ENCODE measurements at places on chromosomes 3 and 15. TPM values are rescaled to one million over a fixed set of nuclear protein-coding genes. Genes with fewer than 3 reads are reported as not detected.

SRPRB gene
- 51.8 TPM for total RNA-seq

GRCh38 chr3:100591411-100591810, 18.0 kb upstream of the ADGRG7 start:
- no peak for DNase-seq

DNA sequence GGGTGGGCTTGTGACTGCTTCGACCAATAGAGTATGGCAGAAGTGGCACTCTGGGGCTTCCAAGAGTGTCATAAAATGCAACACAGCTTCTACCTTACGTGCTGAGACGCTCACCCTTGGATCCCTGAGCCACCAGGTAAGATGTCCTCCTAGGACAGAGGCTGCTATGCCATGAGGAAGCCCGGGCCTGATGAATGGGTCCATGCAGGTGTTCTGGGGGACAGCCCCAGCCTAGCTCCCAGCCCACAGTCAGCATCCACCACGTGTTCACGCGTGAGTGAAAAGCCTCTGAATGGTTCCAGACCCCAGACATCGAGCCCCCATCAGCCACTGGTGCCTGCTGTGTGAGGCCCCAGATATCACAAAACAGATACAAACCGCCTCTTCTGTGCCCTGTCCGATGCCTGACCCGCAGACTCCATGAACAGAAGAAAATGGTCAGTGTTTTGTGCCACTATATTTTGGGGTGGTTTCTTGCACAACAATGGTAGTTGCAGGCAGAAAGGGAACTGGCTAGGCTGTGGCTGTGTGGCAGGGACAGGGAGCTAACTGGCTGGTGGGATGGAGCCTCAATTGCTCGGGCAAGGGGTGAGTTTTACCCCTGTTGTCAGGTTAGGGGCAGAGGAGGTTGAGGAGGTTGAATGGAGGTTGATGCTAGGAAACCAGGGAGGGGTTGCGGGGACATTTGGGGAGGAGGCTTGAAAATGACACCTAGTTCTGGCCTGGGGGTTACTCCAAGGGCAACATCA, 92.2 kb downstream of the LINGO1 start:
- no peak for DNase-seq

GRCh38 chr15:88243895-88244787, 12.4 kb downstream of the NTRK3 start:
- peak; percentile 25 for DNase-seq

- DNase-seq, result no peak
These were observed 204.1 kb downstream of the ARRDC4 start for GRCh38 chr15:98164571-98164970.

- DNase-seq, result no peak
These were observed 187.3 kb downstream of the UBE2E2 start for GRCh38 chr3:23390446-23390845.

ADCY5 gene
- 0.20 TPM for total RNA-seq

- peak; percentile 18 for DNase-seq
These were observed 53.8 kb downstream of the SST start for GRCh38 chr3:187616307-187616972.

- no peak for DNase-seq
These were observed 17.0 kb downstream of the PEAK1 start for GRCh38 chr15:77402740-77403379.

ADAMTS9 gene
- 7.6 TPM for total RNA-seq

DNA sequence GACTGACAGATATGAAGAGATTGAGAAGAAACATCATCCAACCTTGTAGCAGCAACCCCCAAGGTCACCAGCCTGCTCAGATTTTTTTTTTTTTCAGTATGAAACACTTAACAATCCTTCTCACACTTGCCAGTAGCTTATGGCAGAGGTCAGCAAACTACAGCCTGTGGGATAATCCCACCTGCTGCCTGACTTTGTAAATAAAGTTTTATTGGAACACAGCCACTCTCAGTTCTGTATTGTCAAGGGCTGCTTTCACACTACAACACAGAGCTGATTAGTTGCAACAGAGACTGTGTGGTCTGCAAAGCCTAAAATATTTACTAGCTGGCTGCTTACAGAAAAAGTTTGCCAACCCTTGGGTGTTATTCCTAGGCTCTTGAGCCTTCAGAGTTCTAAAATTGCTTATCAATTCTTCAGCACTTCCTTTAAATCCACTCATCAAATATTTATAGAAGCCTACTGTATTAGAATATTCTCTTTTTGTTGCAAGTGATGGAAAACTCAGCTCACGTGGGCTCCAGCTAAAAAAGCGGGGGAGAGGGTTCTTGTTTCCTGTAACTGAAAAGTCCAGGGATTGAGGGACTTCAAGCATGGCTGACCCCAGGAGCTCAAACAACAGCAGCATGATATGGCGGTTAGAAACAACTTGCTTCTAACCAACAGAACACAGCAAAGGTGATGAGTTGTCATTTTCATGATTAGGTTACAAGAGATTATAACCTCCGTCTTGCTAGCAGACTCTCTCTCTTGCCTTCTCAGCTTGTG, 246.1 kb downstream of the SHQ1 start:
- no peak for DNase-seq

DNA sequence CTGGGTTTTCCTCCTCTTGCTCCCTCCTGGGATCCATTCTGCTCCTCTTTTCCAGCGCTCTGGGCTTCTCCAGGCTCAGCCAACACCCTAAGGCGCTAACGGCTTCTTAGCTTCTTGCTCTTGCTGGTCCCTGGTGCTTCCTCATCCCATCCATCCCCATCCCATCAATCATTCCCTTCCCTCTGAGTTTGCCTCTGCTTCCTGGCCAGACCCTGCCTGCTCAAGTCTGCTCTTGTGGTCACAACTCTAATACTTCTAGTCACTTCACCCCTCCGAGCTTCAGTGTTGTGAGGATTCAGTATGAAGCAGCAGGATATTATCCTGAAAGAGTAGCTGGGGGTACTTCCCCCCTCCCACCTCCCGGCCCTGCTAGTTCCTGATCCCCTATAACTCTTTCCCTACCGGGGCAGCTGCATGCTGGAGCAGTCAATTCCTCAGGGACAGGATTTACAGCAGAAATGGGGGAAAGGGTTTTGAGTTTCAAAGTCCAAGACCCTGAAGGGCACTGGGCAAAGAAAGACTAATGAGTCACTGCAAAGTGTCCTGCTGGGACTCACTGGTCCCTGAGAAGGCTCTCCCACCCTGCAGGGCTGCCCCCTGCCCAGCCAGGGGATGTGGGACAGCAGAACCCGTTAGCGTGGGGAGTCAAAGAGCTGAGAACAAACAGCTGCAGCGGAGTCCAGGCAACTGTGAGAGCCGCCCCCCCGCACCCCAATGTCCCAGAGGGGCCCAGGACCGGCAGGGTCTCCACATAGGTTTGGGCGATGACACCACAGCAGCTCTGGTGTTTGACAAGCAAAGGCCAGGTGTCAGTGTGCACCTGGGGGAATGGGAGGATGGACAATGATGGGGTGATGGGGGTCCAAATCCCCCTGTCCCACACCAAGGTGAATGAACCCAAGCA, 2.3 kb upstream of the SYNM start:
- no peak for DNase-seq

GPR171 gene
- total RNA-seq, result not detected

- DNase-seq, result no peak
These were observed 9.0 kb downstream of the ISL2 start for GRCh38 chr15:76345583-76345879.

- DNase-seq, result no peak
These were observed 124.8 kb downstream of the CHDH start for GRCh38 chr3:53721187-53722119.

DNA sequence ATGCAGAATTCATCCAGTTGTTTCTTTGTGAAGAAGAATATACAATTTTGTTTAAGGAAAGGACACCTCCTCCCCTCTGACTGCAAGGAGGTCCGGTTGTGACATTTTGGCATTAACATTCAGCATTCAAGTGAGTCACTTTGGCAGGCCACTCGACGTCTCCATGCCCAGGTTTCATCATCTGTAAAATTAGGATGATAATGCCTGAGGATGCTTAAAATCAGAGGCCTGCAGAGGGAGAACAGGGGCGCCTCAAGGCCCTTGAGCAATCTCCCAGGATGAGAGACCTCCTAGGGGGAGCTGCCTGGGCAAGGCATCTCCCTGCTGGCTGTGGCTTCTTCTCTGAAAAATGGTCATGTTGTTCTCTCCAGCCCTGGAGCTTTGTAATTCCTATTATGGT, 236.0 kb downstream of the CACNA2D3 start:
- peak; percentile 71 for DNase-seq

DNA sequence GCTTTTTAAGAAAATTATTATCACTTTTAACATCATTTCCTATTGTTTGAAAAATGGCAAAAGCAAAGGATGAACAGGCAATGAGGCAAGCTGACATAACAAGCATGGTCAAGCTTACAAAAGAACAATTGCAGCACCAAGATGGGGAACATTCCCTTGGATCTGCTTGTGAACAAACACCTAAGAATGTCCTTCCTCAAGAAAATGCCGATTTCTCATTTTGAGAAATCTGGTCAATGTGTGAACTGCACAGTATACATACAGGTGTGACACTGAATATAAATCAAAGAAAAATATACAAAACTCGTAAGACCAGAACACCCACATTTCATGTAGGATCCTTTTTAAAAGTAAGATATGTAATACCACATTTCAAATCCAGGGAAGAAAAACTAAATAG, 58.9 kb downstream of the LRRFIP2 start:
- DNase-seq, result no peak

RASL12 gene
- total RNA-seq, result 0.07 TPM

- DNase-seq, result no peak
These were observed 25.9 kb downstream of the TLE3 start for GRCh38 chr15:70071799-70072198.

DNA sequence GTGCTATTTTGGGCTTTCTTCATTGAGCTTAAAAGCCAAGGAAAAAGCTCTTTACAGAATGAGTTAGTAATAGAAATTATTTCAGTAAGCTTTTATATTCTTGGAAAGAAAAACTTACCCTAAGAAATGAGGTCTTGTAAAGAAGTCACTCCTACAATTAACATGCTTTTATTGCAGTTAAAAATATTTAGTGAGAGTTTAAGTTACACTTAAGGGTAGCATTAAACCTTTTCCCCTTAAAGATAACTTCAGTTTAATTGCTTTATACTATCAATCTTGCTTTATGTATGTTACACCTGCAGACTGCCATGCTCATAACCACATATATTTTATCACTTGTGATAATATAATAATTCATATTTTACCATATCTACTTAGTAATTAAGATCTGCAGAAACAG, 426.2 kb downstream of the PLCL2 start:
- no peak for DNase-seq

BCHE gene
- 39.0 TPM for total RNA-seq

- no peak for DNase-seq
These were observed 1.4 kb downstream of the DLG1 start for GRCh38 chr3:197297002-197297401.

DNA sequence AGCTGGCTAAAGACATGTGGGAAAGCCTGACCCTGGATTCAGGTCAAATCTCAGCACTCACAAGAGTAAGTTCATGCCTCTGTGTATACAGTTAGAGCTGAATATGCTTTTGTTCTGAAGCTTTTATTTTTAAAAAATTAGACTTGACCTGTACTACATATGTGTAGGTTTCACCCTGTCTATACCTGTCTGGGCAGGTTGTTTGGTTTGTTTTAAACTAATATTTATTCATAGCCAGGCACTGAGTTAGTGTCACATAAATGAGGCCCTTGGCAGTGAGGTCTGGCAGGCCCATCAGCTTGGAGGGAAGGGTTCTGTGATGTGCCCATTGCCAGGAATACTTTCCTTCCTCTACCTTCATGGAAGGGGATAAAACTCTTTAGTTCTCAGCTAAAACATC, 1.9 kb downstream of the DNAJA4 start:
- no peak for DNase-seq

DNA sequence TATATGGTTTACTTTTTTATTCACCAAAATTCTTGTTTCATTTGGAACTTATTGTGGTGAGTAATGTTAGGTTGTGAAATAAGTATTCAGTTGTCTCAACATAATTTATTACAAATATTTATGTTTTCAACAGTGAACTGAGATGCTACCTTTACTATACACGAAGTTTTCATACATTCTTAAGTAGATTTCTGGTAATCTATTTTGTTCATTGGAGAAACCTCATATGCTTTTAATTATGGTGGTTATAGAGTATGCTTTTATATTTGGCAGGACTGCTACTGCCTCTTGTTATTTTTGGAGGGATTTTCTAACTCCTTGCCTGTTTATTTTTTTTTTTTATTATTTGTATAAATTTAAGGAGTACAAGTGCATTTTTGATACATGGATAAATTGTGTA, 253.1 kb downstream of the NLGN1 start:
- no peak for DNase-seq

DNA sequence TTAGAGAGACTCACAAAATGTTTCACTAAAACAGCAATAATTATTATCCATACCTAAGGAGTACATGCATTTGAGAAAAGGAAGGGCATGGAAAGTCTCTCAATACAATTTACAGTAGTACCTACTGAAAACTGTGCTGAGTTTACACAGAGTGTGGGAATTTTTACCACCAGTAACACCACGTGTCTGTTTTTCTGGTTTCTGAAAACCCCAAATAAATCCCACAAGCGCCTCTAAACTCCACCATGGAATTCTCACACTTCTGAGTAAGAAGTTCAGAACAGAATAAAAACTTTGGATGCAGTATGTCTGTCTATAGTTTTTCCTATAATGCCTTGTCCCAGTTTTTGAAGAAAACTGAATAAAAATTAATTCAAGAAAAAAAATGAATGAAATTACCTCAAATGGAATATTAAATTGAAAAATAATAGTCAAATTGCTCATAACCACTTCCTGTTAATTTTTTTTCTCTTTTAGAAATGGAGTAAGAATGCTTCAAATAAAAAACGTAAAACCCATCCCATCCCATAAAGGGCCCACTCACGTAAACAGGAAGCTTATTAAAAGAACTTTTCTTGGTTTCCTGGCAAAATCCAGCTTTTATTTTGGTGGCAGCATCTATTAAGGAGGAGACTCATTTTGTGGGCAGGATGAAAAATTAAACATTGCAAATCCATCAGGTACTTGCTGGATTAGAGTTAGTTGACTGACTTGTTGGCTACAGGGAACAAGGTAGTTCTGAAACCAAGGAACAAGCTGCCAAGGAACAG, 378.1 kb downstream of the TIGIT start:
- no peak for DNase-seq

GRCh38 chr3:133662278-133662651, 524 bp upstream of the TOPBP1 start:
- DNase-seq, result no peak

GRCh38 chr15:60043744-60044435, 39.8 kb downstream of the FOXB1 start:
- DNase-seq, result no peak

C3orf20 gene
- total RNA-seq, result not detected

GRCh38 chr3:38878646-38879045, 62.6 kb upstream of the SCN10A start:
- no peak for DNase-seq

GRCh38 chr3:123449102-123449996, 459 bp upstream of the ADCY5 start:
- no peak for DNase-seq

- no peak for DNase-seq
These were observed 530.2 kb downstream of the NR2F2 start for GRCh38 chr15:96860741-96861140.

GRCh38 chr3:24907106-24907505, 412.5 kb upstream of the THRB start:
- DNase-seq, result no peak

SLC24A5 gene
- not detected for total RNA-seq

CTXN2 gene
- total RNA-seq, result not detected

All from NCI-H460 (cell line).